Pulmonary artery endothelial cell (primary cell): ENCODE measurements at places on chromosomes 1 and 21. TPM values are rescaled to one million over a fixed set of nuclear protein-coding genes. Genes with fewer than 3 reads are reported as not detected.

The CACHD1 gene
- 1.5 and 3.7 TPM in 2 replicates for total RNA-seq

The SLC5A9 gene
- total RNA-seq, result not detected in 2 replicates

The TFF1 gene
- total RNA-seq, result not detected in 2 replicates

The PADI1 gene
- total RNA-seq, result not detected in 2 replicates

The GIPC2 gene
- total RNA-seq, result 14.6 and 26.1 TPM in 2 replicates

The SHISA4 gene
- total RNA-seq, result 10.1 and 10.4 TPM in 2 replicates

The LMNA gene
- total RNA-seq, result 942 and 1,011 TPM in 2 replicates

The REN gene
- not detected in 2 replicates for total RNA-seq

The SHE gene
- total RNA-seq, result 60.6 and 84.6 TPM in 2 replicates

The FMO3 gene
- total RNA-seq, result 0.28 TPM in 1 of 2 replicates, not detected in the other
